ENCODE measurements at places on chromosomes 12 and 14.
A peak's percentile ranks its signal among the peaks of the same experiment; 100 is the strongest.

GRCh38 chr12:39413836-39414771 lies 28.8 kb downstream of the KIF21A start:
- DNase-seq, result no peak

- no peak for DNase-seq
Observed at GRCh38 chr12:31533470-31533869, 57.5 kb downstream of the DENND5B start.

- DNase-seq, result peak; percentile 40
Observed at GRCh38 chr14:95421741-95422140, 94.7 kb downstream of the SYNE3 start.

DNA sequence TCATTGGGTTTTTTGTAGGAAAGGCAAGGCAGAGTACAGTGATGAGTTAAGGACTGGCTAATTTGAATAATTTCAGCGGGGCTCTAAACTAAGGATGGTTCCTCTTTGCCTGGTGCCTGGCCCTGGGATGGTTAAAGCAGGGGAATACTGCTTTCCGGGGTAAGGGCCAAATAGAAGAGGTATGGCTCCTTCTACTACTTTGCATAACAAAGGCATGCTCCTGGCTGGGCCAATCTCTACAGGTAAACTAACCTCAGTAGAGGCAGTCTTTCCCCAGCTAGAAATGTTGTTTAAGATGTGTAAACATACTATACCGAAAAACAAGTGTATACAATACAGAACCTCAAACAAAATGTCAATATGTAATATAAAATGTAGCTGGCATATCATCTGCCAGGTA lies 1239.0 kb downstream of the SLC16A7 start:
- DNase-seq, result no peak

DNA sequence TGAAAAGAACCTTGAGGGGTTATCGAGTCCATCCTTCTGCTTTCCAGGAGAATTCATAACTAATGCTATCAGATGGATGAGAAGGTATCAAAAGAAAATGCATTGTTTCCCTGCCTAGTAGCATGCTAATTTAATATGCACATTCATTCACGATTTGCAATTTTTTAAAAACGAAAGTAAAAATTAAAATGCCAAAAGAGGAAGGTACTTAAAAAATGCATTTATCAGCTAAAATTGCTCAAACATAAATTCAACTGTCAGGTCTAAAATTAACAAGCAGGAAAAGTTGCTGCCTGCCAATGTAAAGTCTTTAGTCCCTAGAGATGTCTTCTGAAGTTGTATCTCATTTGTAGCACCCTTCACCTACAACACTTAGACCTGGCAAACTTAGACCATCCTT lies 7.9 kb downstream of the ATF7 start:
- DNase-seq, result no peak

GRCh38 chr12:120013659-120014380 lies 24.8 kb downstream of the BICDL1 start:
- peak; percentile 30 for DNase-seq

DNA sequence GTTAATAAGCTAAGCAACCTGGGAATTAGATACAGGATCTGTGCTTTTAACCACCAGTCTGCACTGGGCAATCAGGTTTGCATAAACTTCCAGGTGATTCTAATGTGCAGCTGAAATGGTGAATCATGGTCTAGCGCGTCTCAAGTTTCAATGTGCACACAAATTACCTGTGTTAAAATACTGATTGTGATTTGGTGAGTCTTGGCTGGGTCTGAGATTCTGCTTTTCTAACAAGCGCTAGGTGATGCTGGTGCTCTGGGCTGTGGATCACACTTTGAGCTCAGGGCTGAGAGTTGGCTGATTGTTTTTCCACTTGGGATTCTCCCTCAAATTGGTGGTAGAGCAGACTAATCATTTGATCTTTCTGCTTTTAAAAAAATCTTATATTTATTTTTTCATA lies 124.8 kb downstream of the C12orf75 start:
- DNase-seq, result no peak

DNA sequence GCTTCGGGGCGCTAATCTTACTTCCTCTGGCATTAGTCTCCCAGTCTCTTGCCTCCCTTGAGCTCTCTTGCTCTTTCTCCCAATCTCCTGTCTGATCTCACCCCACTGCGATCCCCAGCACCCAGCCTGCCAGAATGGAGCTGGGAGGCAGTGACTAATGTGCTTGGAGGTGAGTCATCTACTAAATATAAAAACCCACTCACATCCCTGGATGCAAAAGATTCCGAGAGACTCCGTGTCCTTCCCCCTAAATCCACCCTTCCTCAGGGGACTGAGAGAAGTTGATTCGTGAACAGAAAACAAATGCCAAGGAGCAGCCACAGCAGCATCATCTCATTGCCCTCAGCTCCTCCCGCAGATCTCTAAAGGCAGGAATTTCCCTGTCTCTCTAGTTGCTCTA lies 45.7 kb upstream of the KCNA5 start:
- DNase-seq, result peak; percentile 91

GRCh38 chr14:67806246-67806645 lies 10.1 kb downstream of the ZFYVE26 start:
- no peak for DNase-seq

- DNase-seq, result peak; percentile 38
Observed at GRCh38 chr12:69985656-69986055, 160.6 kb downstream of the MYRFL start.

DNA sequence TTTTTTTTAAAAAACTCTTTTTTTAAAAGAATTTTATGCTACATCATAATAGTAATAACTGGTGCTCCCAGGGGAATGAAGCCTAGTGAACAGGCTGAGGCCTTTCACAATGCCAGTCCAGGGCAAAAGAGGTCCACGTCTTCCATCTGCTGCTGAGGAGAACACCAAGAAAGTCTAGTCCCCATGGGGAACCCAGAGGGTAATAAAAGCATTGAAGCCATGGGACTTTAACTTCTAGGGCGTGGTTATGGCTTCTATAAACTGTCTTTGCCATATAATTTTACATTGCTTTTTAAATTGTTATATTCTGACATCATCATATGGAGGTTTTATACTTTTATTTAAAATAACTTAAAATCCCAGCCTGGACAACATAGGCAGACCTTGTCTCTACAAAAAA lies 64.3 kb downstream of the SLC16A7 start:
- DNase-seq, result no peak

GRCh38 chr14:101080922-101081593 lies 177.5 kb upstream of the RTL1 start:
- no peak for DNase-seq

GRCh38 chr12:49126852-49127763 lies 4.1 kb downstream of the TUBA1B start:
- DNase-seq, result peak; percentile 43

GRCh38 chr12:117580718-117581062 lies 219.3 kb upstream of the NOS1 start:
- peak; percentile 3 for DNase-seq

- DNase-seq, result no peak
Observed at GRCh38 chr12:13032164-13032563, 12.0 kb upstream of the FAM234B start.

GRCh38 chr14:100425429-100425827 lies 102.3 kb downstream of the SLC25A47 start:
- DNase-seq, result no peak

GRCh38 chr12:34393821-34394150 lies 371.5 kb downstream of the ALG10 start:
- DNase-seq, result no peak

DNA sequence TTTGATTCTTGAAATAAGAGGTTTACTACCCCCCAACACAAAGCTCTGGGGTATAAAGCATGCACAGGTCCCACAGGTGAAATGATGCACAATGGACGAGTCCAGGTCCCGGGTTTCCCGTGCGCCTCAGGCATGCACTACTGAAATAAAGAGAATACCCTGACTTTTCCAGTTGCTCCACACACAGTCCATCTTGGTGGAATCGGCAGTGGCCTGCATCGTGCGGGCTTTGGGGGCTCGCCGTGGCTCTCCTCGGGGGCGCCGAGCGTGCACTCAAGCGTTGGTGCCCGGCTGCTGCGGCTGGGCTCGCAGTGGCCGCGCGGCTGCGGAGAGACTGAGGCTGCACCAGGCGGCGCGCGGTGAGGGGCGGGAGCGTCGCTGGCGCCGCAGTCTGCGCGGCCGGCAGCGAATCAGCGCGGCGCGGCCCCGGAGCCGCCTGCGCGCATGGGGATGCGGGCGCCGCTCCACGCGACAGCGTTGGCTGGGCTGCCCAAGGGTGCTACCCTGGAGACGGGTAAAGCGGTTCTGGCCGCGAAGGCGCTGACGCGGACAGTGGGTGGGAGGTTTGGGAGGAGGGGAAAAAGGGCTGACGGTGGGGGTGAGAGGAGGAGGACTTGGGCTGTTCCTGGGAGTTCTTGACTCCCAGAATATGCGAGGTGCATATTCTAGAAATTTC lies 53.8 kb upstream of the CCDC175 start:
- no peak for DNase-seq

- peak; percentile 43 for DNase-seq
Observed at GRCh38 chr12:52119398-52120254, 40.1 kb downstream of the SMIM41 start.

GRCh38 chr12:82665142-82665923 lies 21.4 kb upstream of the TMTC2 start:
- no peak for DNase-seq

DNA sequence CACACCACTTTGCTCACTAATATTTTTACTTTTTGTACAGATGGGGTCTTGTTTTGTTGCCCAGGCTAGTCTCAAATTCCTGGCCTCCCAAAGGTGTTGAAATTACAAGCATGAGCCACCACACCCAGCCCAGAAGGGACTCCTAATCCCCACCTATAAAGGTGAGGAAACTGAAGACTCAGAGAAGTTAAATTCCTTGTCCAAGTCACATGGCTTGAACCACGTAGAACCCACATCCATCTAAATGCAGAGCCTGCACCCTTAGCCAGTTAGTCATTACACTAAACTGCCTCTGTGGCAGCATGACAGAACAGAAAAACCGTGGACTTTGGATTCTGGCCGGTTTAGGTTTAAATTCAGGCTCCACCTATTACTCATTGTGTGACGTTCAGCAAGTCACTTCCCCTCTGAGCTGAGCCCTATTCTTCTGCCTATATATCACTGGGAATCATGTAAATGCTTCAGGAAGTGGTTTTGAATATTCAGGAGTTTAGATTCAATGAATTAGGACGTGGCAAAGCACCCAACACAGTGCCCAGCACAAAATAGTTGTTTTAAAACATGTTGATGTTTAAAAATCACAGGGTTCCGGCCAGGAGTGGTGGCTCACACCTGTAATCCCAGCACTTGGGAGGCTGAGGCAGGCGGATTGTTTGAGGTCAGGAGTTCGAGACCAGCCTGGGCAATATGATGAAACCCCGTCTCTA lies 3.0 kb upstream of the CORO1C start:
- DNase-seq, result peak; percentile 99

DNA sequence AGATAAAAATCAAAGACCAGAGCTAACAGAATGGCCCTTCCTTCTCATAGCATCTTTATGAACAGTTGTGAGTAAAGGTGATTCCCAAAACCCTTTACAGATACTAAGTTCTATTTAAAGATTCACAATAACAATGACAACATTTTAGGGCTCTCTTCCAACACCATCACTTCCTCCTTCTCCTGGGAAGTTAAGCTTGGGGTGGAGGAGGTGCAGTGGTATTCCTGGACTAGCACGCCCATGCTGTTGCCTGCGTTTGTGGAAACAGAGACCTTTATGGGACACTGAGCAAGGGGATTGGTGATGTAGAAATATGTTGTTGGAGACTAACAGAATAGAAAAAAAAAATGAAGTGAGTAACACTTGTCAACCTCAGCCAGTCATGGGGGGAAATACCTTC lies 22.5 kb downstream of the SYNE2 start:
- peak; percentile 33 for DNase-seq

- no peak for DNase-seq
Observed at GRCh38 chr12:92404259-92404894, 258.7 kb upstream of the BTG1 start.

DNA sequence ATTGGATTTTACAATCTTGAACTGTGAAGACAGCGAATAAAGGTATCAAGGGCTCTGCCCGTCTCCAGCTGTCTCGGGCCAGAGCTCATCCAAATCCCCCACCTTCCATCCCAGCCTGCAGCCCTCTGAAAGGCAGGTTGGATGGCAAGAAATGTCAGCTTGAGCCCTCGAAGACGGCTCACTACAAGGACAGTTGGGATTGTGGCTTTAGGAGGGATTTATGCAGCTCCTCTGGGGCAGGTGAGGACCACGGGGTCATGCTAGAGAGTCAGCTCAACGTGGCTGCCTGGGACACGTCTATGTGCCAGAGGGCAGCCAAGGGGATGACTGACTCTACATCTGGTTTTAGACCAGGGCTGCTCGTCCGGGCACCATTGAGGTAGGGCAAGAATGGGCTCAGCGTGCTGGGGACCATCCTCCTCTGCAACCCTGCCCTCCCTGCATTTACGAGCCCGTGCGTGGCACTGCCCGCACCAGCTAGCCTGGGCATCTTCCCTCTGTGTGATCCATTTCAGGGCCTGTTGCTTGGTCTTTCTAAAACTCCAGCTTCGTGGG lies 16.2 kb downstream of the MVK start:
- no peak for DNase-seq

DNA sequence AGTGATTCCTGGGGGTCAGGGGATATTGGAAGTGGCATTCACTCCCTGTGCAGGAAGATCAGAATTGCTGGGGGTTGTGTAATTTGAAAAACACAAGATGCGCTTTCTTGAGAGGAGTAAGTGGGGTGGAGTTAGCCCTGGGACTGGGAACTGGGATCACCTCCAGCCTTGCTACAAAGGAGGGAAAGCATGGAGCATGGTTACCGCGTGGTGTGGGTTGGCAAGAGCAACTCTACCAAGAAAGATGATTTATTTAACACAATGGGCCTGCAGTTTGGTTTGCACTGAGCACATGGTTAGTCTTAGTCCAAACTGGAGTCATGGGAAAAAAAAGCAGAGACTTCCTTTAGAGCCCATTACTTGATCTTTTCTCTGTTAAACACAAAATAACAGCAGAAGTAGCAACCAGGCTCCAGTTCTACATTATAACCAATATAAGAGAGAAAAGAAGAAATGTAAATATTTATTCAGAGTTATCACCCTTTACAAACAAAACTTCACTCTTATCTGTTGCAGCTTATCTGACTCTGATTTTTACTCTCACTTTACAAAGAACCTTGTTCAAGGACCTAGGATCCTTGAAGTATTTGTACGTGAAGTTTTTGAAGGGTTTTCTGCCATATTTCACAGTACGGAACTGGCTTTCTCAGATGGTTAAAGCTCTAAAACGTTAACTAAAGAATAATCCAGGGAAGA lies 2.1 kb upstream of the NIN start:
- DNase-seq, result no peak

GRCh38 chr14:26429205-26429604 lies 168.6 kb downstream of the NOVA1 start:
- no peak for DNase-seq

All from ELR (cell line).